ENCODE measurements at places on chromosomes 16 and 17. TPM values are rescaled to one million over a fixed set of nuclear protein-coding genes. Genes with fewer than 3 reads are reported as not detected.
A peak's percentile ranks its signal among the peaks of the same experiment; 100 is the strongest.

- no peak overlapping the region for H3K4me3 ChIP-seq
- H3K27me3 ChIP-seq = no peaks in the 10 kb centered on the region
- DNase-seq = no peak
- H3K36me3 ChIP-seq = peaks cover 28% of the 10 kb centered on the region
- no peaks in the 10 kb centered on the region for H3K4me1 ChIP-seq
- H3K27ac ChIP-seq = no peak overlapping the region
Measured at GRCh38 chr16:12675046-12675445, 128.6 kb downstream of the CPPED1 start.

DNA sequence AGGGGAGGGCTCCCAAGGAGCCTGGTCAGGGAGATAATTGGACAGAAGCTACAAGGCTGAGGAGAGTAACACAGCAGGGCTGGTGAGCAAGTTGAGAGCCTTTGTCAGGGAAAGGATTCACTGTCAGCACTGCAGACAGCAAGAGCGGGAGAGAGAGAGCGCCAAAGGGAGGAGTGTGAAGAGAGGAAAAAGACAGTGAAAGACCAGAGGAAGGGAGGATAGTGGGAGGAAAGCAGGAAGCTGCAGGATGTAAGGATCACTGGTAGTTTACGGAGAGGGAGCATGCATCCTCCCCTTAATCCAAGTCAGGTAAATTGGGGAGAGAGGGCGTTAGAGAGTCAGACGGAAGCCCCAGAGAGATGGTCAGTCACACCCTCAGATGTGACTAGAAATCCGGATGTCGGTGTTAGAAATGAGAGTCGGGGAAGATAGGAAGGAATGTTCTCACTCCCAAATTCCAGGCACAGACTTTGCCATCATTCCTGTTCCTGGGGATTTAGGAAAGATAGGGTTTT, 13.8 kb upstream of the SPOP start:
- H3K4me3 ChIP-seq = no peak overlapping the region
- no peaks in the 10 kb centered on the region for H3K4me1 ChIP-seq
- no peaks in the 10 kb centered on the region for H3K36me3 ChIP-seq
- H3K27ac ChIP-seq = peak overlapping the region; percentile 23
- no peaks in the 10 kb centered on the region for H3K27me3 ChIP-seq

DNA sequence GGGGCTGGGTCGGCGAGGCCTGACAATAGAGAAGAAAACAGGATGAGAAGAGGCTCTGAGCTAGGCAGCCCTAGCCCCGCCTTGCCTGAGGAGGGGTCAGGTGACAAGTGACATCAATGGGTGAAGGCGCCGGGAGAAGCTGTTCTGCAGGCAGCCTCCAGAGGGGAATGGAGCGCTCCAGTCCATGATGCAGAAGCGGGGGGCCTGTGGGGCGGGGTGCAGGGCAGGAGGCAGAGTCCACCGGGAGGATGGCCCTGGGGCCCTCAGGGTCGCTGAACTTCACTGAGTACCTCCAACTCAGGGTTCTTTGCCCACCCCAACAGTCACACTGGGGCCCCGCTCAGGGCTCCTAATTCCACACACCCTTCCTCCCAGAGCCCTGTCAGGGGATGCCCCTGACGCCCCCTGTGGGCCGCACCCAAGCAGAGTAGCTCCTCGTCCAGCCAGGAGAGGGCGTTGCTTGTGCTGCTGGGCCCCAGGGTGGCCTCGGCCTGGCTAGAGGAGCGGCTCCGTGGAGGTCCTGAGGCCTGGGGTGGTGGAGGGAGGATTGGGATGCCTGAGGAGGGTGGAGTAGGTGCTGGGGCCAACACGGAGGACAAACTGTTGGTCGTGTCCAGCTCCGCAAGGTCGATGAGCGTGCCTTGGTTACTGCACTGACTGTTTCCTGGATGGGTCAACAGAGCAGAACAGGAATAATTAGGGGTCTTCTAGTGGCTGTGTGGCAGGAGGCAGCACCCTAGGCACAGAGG, 20.8 kb downstream of the GGA3 start:
- peaks cover 9% of the 10 kb centered on the region for H3K36me3 ChIP-seq
- no peaks in the 10 kb centered on the region for H3K4me1 ChIP-seq
- H3K27ac ChIP-seq = peak overlapping the region; percentile 69
- no peak for DNase-seq

GRCh38 chr17:77394540-77395295, 253.9 kb downstream of the SEC14L1 start:
- peaks cover 53% of the 10 kb centered on the region for H3K4me1 ChIP-seq
- no peaks in the 10 kb centered on the region for H3K27me3 ChIP-seq
- no peak overlapping the region for H3K4me3 ChIP-seq
- no peak for DNase-seq
- peak overlapping the region; percentile 51 for H3K27ac ChIP-seq

DNA sequence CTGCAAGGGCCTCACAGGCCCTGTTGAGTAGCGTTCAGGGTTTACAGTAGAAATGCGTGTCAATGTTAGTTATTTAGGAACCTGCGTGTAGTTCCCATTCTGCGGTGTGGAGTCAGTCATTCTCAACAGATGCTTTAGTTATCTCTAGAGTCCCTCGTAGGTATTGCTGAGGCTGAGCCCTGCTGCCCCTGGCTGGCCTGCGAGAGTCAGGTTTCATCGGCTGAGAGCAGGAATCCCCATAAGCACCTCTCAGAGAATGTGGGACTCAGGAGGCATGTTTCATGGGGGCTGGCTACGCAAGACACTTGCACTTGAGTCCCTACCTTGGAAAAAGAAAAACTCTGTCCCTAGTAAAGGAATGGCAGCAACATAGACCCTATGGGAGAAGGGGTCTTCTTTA, 347.5 kb upstream of the ASIC2 start:
- no peaks in the 10 kb centered on the region for H3K36me3 ChIP-seq
- H3K4me3 ChIP-seq = no peak overlapping the region
- no peaks in the 10 kb centered on the region for H3K4me1 ChIP-seq
- no peak for DNase-seq
- no peak overlapping the region for H3K27ac ChIP-seq

DNA sequence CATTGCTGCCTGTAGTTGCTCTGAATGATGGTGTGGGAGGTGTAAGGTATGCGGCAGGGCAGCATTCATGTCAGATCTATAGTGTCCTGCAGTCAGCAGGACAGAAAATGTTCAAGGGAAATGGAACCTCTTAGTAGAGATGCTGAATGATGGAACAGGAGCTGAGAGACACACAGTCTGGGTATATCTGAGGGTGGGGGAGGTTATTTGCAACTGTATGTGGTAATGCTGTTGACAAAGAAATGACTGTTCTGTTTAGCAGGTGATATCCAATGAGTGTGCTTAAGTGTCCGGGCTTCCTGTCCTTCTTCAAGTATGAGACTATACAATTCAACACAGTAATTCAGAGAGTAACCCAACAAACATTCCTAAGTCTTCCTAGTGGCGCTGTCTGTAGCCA, 46.6 kb downstream of the STH start:
- H3K36me3 ChIP-seq = peaks cover 7% of the 10 kb centered on the region
- H3K4me3 ChIP-seq = no peak overlapping the region
- H3K27ac ChIP-seq = peak overlapping the region; percentile 48
- peaks cover 14% of the 10 kb centered on the region for H3K4me1 ChIP-seq
- no peaks in the 10 kb centered on the region for H3K27me3 ChIP-seq

DNA sequence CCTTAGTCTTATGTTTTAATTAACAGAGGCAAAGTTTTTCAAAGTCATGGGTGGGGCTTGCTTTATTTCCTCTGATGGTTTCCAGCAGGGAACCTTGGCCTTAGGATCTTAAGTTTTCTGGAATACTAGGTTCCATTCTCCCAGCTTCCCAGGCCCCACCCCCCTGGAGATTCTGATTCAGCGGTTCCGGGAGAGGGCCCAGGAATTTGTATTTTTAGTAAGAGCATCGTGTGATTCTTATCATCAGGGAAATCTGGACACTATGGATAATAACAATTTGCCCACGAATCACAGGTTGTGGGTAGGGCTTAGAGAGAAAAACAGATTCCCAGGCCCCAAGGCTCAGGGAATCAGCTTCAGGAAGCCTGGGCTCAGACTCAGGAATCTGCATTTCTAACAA, 263.6 kb downstream of the NTN1 start:
- no peak overlapping the region for H3K4me3 ChIP-seq
- H3K4me1 ChIP-seq = no peaks in the 10 kb centered on the region
- H3K36me3 ChIP-seq = no peaks in the 10 kb centered on the region

DNA sequence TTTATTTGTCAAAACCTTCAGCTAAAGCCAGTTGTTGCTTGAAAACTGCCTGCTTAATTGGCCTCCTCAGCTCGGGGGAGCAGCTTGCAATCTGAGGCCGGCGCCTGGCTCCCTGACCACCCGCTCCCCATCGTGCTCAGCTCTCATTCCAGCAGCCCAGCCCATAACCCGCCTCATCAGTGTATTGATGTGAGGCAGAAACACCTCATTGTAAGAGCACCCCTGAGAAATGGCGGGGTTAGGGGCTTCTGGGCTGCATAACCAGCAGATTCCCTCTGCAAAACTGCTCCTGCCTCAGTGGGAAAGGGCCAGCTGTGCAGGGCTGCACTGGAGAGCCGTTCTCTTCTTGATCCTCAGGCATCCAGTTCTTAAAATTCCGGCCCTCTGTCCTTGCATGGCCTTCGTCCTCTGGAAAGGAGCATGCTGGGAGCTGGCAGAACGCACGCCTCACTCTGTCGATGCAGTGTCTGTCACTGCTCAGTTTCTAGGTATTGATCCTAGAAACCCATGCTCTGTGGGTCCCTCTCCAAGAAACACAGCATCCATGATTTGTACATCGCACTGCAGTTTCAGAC, 113.8 kb upstream of the CHMP6 start:
- DNase-seq = no peak
- no peak overlapping the region for H3K4me3 ChIP-seq
- H3K4me1 ChIP-seq = no peaks in the 10 kb centered on the region
- no peak overlapping the region for H3K27ac ChIP-seq

GRCh38 chr17:42399121-42399520, 10.9 kb upstream of the STAT3 start:
- no peaks in the 10 kb centered on the region for H3K27me3 ChIP-seq
- peaks cover 35% of the 10 kb centered on the region for H3K4me1 ChIP-seq
- H3K27ac ChIP-seq = no peak overlapping the region
- no peak overlapping the region for H3K4me3 ChIP-seq
- no peak for DNase-seq

GRCh38 chr16:50297301-50298074, 31.1 kb downstream of the ADCY7 start:
- peaks cover 7% of the 10 kb centered on the region for H3K4me1 ChIP-seq
- no peaks in the 10 kb centered on the region for H3K36me3 ChIP-seq
- no peak for DNase-seq
- no peak overlapping the region for H3K27ac ChIP-seq

DNA sequence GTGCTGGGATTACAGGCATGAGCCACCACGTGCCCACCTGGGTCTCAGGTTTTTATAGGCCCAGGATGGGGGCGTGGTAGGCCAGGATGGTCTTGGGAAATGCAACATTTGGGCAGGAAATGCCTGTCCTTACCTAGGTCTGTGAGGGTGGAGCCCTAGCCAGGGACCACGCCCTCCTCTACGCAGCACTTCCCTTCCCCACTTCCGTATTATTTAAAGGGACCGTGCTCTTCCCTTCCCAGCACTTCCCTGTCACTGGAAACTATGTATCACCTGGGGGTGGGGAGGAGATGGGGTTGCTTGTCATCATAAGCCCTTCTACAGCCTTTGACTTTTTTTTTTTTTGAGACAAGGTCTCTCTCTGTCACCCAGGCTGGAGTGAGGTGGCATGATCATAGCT, 238.9 kb upstream of the NLRP1 start:
- H3K36me3 ChIP-seq = no peaks in the 10 kb centered on the region
- H3K27me3 ChIP-seq = no peaks in the 10 kb centered on the region
- H3K4me3 ChIP-seq = no peak overlapping the region

DNA sequence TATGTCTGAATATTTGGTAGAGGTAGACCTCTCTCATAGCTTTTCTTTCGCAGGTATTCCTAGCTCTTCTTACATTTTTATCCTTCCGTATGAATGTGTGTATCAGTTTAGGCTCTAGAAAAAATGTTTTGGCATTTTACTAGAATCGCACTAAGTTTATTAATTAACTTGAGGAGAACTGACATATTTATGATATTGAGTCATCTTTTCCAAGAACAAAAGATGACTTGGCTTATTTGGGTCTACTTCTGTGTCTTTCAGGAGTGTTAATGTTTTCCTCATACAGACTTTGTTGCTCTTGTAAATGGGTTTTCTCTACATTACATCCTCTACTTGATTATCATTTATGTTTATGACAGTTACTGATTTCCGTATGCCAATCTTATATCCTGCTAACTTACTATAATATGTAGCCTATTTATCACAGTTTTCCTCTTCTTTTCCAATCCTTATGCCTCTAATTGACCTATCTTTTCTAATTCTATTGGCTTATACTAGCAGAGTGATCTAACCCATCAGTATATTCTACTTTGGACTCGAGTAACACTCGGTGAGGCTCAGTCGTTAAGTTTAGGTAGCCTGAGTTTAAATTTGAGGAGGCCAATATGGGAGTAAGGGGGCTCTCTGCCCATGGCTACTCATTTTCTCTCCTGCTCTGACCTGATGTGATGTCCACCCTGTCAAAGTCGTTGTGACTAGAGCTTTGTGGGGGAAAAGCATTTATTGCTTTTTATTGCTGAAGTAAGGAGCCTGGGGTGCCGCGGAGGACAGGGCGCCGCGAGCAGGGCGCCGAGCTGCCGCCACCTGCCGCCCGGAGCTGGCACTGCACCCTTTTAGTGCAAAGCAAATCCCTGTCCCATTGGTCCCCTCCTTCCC, 20.0 kb downstream of the ST6GALNAC1 start:
- H3K27ac ChIP-seq = no peak overlapping the region

- H3K27me3 ChIP-seq = no peaks in the 10 kb centered on the region
- peaks cover 8% of the 10 kb centered on the region for H3K4me1 ChIP-seq
- no peak overlapping the region for H3K4me3 ChIP-seq
- H3K36me3 ChIP-seq = no peaks in the 10 kb centered on the region
- no peak for DNase-seq
Measured at GRCh38 chr16:17222871-17223401, 247.8 kb downstream of the XYLT1 start.

Gene TMEM114
- not detected for total RNA-seq
